Ecto neural progenitor cell (in vitro differentiated cells): ENCODE measurements at places on chromosomes 2 and 18.

DNA sequence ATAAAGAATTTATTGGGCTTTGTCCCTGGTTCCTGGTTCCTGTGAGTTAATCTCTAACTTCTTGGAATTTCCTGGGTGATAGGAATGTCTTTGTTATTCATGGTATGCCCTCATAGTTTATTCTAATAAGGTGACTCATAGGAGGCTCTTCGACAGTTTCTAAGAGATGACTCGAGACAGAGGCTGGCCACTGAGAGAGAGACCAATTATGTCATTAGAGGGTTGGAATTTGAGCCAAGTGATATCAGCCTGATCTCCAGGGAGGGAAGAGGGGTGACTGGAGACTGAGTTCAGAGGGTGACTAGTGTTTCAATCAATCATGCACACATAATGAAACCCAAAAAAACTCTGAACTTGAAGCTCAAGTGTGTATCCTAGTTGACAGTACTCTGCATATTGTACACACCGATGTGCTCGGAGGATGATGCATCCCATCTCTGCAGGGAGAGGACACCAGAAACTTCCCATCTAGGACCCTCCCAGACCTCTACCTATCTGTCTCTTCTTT lies 185.7 kb downstream of the MTCL1 start:
- no peak for DNase-seq

GRCh38 chr18:9720327-9720726 lies 12.2 kb downstream of the RAB31 start:
- DNase-seq = no peak

- no peak for DNase-seq
These were observed 383.6 kb upstream of the SALL3 start for GRCh38 chr18:78595924-78596573.

DNA sequence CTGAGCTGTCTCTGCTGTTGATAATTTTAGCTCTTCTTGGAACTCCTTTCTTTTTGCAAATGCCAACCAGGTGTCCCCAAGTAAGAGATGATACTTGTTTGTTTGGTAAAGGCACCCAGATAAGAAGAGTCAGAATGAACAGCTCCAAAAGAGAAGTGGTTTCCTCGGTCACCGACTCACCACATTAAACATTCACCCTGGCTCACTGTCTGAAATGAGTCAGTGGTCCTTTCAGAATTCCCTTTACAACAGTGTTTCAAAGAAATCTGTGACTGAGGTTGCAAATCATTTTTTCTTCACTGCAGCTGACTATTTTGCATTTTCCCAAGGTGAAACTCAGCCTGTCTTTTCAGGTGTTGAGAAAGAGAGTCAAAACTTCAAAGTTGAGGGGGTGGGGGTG lies 16.2 kb upstream of the CXCR4 start:
- DNase-seq = no peak

DNA sequence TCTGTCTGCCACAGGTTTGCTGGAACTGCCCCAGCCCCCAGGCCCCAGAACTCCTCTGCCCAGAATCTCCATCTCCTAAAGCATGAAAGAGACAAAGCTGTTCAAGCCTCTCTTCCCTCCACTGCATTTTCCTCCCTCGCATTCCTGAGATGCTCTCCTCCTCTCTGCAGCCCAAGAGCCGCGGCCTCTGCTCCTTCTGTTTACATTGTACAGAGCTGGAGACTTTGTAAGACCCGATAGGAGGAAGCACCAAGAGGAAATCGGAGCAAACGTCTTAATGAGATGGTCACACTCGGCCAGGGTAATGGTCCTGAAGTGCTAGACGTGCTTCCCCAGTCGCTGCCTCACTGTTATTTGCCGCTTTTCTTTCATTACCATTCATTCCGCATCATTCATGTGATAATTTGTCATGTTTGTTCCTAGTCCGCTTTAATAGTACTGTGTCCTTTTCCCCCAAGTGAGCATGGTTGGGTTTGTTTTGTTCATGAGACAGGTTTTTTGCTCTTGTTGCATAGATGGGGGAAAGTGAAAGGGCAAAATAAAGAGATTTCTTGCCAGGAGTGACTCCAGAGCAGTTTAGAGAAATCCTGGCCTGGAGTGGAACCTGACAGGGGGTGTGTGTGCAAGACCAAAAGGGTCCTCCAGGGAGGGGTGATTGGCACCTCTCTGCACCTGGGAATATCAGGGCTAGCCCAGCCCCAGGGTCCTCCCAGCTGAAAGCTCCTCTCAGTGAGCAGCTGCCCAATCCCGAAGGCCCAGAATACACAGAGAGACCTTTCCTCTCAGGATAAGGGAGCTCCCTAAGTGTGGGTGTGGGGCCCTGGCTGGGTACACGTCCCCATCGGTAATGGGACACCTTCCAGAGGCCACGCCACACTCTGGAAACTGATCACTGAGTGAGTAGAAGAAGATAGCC lies 44.9 kb upstream of the ID2 start:
- peak; percentile 73 for DNase-seq

DNA sequence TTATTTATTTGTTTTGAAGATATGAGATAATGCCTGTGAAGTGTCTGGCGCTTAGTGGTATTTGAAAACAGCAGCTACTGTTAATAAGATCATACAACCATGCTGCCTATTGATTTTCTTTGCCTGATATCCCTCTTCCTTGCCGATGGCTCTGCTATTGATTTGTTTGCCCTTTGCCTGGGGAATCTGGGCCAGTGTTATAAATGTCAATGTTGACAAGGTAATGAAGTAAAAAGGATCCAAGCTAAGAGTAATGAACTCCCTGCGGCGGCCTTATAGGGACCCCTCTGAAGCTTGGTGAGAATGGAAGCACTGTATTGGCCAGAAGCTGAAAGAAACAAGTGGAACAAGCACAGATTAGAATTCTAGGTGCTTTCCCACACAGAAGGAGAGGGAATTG lies 854.6 kb downstream of the CNTNAP5 start:
- no peak for DNase-seq
